ENCODE measurements at places on chromosomes 12 and 14.

GRCh38 chr12:32534698-32535097 is 135.3 kb downstream of the FGD4 start:
- no peak for DNase-seq

DNA sequence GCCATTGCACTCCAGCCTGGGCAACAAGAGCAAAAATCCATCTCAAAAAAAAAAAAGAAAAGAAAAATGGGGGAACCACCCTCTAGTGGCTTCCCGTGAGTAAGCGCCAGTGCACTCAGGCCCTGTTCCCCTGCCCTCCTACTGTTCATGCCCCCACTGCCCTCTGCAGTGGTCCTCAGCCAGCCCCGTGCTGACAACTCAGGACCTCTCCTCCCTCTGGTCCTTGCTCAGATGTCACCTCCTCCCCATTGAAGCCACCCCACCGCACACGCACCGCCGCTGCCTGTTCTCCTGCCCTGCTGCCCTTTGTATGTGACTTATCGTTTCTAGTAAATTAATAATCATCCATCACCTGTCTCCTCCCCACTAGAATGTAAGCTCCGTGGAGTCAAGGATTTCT is 58.8 kb upstream of the DYNC1H1 start:
- DNase-seq = no peak

DNA sequence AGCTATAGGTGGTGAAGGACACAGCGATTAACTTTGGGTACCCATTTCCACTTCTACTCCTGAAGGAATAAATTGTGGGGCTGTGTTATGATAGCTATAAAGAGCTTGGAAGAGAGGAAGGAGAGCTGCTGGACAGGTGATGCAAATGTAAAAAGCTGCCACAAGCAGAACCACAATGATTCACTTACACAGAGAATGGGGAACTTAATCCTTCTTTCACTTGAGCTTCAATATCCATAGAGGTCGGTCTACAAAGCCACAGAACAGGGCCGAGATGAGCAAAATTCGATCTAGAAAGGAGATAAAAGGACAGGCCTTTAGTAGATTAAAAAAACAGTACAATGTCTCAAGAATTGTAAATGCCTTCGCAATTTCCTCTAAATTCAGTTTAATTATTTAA is 831.1 kb downstream of the LRFN5 start:
- DNase-seq = no peak

- no peak for DNase-seq
Measured at GRCh38 chr14:91413547-91414474, 3.8 kb downstream of the CCDC88C start.

GRCh38 chr12:51941011-51941581 is 10.4 kb upstream of the ACVR1B start:
- DNase-seq = no peak

GRCh38 chr12:122452701-122453285 is 30.3 kb upstream of the CLIP1 start:
- no peak for DNase-seq

DNA sequence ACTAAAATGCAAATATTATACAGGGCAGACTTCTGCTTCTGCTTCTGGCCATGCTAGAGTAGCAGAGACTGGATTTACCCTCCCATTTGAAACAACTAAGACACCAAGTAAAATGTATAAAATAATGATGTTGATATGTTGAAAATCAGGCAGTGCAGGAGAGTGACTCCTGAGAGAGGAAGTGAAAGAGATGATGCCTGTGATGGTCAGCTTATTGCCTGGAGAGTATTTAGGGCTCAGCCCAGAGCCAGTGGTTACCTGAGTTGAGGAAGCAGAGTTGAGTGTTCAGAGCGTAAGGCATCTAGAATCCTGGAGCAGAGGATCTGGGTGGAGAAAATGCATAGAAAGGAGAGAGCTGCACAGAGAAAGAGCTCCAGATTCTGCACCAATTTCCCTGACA is 131.8 kb upstream of the C14orf180 start:
- DNase-seq = no peak

GRCh38 chr12:14959463-14959862 is 1.9 kb downstream of the ARHGDIB start:
- no peak for DNase-seq

GRCh38 chr12:12899530-12900380 is 8.4 kb downstream of the GPRC5A start:
- no peak for DNase-seq

Data from GM18507 (cell line).